ENCODE measurements at places on chromosomes 2 and 18. TPM values are rescaled to one million over a fixed set of nuclear protein-coding genes. Genes with fewer than 3 reads are reported as not detected.

The ASPRV1 gene
- polyA plus RNA-seq = 1.8 TPM

The PAX8 gene
- polyA plus RNA-seq = not detected

The CCL20 gene
- 1.7 TPM for polyA plus RNA-seq

The UGT1A1 gene
- polyA plus RNA-seq = not detected

The IL1B gene
- 1.2 TPM for polyA plus RNA-seq

The SPDYA gene
- not detected for polyA plus RNA-seq

The PLEK gene
- 4.8 TPM for polyA plus RNA-seq

The GGCX gene
- polyA plus RNA-seq = 26.0 TPM

The IL1RN gene
- 0.33 TPM for polyA plus RNA-seq

The NAT8 gene
- 0.36 TPM for polyA plus RNA-seq

GRCh38 chr2:9686061-9686460 is 55.3 kb upstream of the YWHAQ start:
- no peak for DNase-seq

DNA sequence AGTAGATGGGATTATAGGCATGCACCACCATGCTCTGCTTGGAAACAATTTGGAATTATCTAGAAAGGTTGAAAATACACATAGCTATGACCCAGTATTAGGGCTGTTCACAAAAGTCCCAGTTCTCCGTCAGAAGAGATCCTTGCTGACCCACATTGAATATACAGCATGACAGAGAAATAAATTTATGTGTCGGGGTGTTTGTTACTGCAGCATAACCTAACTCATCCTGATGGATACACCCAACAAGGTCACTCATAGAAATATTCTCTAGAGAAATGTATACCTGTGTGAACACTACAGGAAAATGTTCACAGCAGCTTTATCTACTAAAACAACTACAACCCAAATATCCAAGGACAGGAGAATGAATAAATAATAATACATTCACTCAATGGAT is 9.0 kb downstream of the TBC1D8 start:
- no peak for DNase-seq

- DNase-seq = no peak
Measured at GRCh38 chr2:235921508-235922191, 246.5 kb downstream of the GBX2 start.

DNA sequence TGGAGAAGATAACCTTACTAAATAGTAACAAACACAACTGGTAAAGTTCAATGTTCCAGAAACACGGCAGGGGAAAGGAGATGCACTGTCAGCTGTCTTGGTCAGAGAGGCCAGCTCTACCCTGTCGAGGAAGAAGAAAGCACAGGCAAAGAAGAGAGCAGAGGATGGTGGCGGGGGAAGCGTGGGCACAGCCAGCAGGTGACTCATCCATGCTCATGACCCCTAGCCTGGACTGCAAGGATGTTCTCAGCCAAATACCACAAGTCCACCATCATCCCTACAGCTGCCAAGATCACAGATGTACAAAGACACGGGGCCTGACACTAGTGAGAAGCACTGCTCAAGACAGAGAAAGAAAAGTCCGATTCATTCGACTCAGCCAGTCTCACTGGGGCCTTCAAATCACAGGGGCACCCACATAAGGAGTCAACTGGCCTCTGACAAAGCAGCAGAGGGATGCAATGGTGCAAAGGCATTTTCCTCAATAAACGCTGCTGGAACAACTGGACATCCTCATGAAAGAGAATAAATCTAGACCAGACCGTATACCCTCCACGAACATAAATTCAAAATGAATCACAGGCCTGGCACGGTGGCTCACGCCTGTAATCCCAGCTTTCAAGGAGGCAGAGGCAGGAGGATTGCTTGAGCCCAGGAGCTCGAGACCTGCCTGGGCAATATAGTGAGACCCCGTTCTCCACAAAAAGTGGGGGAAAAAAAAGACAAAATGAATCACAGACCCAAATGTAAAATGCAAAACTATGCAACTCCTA is 5.6 kb downstream of the DTYMK start:
- no peak for DNase-seq

- no peak for DNase-seq
Measured at GRCh38 chr18:32776561-32776960, 3.7 kb upstream of the KLHL14 start.

DNA sequence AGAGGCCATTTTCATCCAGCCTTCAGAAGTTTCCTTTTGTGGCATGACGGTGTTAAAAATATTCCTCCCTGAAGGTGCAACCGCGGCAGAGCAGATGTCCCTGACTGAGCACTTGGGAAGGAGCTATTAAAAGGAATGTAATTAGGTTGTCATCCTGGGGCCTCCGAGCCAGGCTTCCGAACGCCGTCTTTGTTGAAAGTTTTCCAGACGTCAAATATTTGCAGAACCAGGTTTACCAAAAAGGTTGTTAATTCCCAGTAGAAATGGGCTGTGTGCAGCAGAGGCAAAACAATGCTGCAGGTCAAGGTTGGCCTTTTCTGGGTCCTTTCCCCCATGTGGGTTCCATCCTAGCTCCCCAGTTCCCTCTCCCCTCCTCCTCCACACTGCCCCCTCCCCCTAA is 110.0 kb upstream of the STPG4 start:
- DNase-seq = no peak

GRCh38 chr2:112722816-112723546 is 2.2 kb downstream of the NT5DC4 start:
- DNase-seq = no peak

GRCh38 chr2:17057109-17058017 is 391.7 kb upstream of the CYRIA start:
- DNase-seq = no peak

DNA sequence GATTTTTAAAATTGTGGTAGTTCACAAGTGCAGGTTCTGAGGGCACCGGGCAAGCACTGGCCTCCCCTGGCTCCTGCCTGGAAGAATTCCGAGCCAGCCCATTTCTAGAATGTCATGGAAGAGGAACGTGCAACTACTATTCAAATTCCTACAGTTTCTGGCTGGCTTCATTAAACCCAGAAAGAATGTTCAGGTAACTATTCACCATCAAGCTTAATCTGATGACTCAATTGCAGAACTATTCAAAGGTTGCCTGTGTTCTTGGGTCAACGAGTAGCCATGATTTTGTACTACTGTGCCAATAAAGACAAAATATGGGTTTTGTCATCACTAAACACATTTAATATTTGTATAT is 14.3 kb upstream of the MFF start:
- DNase-seq = no peak

GRCh38 chr2:36355890-36356297 is 316 bp downstream of the CRIM1 start:
- DNase-seq = no peak

DNA sequence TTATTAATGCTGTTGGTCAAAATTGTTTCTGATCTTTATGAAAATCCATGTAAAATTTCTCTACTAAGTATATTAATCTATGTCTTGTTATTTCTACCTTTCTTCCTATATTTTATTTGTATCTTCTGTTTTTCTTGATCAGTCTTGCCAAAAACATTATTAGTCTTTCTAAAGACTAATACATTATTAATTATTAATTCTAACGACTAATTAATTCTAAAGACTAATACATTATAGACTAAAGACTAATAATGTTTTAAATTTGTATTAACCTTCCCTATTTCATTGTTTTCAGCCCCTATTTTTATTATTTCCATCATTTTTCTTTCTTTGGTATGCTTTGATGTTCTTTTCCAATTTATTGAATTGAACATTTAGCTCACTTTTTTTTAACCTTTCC is 27.7 kb downstream of the NEURL3 start:
- no peak for DNase-seq

Data from muscle of arm (tissue), 14 donors.